ENCODE measurements at places on chromosomes 2 and 18.
A peak's percentile ranks its signal among the peaks of the same experiment; 100 is the strongest.

- no peak for DNase-seq
These were observed 2.2 kb downstream of the NT5DC4 start for GRCh38 chr2:112722816-112723546.

GRCh38 chr2:232319067-232319802 is 59.3 kb upstream of the ALPP start:
- no peak for DNase-seq

DNA sequence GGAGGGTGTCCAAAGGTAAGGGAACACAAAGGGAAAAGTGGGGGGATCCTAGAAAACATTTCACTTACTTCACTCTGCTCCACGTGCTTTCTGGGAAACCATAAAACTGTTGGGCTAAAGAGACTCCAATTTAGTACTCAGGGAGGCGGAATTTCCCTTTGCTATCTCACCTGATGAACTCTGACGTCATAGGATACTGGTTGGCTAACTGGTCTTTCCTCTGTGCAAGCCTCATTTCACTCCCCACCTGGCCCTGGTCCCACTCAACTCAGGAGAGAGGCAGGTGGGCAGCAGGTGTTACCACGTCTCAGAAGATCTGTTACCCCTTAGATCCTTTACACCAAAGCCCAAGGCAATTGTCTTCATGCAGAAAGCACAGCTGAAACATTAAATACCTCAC is 51.8 kb upstream of the PMAIP1 start:
- peak; percentile 56 for DNase-seq

DNA sequence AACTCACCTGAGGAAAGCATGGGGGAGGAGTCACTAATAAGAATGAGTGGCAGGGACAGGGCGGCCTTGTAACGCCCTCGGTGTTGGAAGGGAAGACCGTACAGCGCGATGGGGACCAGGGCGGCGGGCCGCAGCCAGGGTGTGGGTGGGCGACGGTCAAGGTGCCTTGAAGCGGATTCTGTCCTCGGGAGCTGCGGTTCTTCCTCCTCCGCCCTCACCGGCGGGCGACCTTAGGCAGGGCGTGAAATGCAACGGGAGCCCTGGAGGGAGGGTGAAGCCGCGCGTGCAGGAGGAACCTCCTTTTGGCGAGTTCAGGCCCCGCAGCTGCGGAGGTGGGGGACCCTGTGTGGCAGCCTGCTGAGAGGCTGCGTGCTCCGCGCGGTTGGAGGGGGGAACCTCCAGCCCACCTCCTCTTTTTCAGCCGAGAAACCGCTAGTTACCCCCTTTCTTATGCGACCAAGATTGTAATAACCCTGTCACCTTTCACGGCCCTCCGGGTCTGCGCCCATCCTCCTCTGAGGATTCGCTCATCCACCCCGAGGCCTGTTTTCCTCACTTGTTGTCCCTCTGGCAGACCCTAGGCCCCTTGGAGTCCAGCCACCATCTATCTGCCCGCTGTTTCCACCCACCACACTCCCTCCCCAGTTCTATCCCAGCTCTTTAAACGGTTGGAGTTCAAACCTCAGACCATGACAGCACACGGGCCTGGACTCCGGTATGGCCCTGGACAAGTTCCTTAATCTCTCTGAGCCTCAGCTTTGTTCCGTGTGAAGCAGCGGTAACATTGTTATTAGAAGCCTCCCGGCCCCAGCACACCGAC is 823 bp upstream of the RNU2-63P start:
- DNase-seq: peak; percentile 83

- DNase-seq: no peak
These were observed 27.6 kb downstream of the STAT1 start for GRCh38 chr2:190986221-190986953.

- DNase-seq: no peak
These were observed 142.4 kb downstream of the CAPN13 start for GRCh38 chr2:30664761-30665358.

- no peak for DNase-seq
These were observed 272.9 kb upstream of the EPAS1 start for GRCh38 chr2:46024146-46024779.

DNA sequence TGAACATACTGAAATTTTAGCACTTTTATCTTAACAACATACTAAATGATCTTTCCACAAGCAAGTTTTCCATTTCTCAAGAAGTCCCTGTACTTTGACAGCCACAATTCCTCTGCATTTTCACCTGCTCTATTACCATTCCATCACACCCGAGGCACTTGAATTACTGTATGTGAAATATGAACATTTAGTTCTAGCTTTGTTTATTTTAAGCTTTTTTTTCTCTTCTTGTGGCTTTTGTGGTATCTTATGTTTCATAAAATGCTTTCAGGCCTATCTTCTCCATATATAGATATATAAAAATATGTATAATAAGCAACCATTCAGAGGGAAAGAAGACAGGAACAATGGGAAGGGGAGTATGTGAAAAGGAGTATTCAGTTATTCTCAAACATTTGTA is 693.9 kb downstream of the SATB2 start:
- no peak for DNase-seq

DNA sequence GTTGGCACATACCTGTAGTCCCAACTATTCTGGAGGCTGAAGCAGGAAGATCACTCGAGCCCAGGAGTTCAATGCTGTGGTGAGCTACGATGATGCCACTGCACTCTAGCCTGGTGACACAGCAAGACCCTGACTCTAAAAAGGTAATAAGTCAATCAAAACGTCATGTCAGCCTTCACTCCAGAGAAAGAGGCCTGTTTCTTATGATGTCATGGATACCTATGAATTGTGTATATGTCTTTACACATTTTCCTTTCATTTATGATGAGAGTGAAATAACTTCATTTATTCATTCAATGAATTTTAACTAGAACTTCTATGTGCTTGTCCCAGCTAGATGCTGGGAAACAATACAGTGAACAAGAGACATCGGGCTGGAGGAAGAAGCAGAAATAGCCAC is 25.0 kb upstream of the ID2 start:
- no peak for DNase-seq

DNA sequence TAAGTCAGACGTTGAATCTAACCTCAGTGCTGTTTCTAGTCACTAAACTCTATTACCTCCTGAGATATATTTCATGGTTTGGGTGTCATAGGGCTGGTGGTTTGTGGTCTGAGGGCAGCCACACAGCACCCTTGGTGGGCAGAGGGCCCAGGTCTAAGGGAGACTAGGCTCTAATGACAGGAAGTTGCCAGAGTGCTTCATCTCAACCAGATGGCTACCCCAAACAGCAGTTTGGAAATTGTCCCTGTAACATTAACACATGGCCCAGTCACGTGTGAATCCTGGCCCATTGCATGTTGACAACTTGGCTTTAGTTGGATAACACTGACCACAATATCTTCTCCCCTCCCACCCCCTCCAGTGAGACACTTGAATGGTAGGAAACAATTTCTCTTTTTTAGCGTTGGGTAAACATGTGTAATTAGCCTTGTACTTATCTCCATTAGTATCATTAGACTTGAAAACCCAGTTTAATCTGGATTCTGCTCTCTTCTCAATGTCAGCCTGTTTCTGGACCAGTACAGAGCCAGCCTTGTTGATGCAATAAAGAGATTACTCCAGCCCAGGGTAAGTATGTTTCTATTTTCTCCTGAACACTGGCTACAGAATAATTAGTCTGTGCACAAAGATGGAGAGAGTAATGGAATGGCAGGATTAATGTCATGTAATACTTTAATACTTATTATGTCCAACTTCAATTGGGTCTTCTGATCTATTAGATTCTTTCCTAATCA is 187.8 kb upstream of the SIX3 start:
- no peak for DNase-seq

Data from NCI-H2171 treated with DMSO at 0.1 percent for 48 hours (cell line).